ENCODE measurements at places on chromosomes 11 and 22.

- peak; percentile 96 for DNase-seq
Measured at GRCh38 chr11:2901854-2902783, 16.5 kb upstream of the CDKN1C start.

- no peak for DNase-seq
Measured at GRCh38 chr22:40014667-40015248, 20.0 kb downstream of the FAM83F start.

DNA sequence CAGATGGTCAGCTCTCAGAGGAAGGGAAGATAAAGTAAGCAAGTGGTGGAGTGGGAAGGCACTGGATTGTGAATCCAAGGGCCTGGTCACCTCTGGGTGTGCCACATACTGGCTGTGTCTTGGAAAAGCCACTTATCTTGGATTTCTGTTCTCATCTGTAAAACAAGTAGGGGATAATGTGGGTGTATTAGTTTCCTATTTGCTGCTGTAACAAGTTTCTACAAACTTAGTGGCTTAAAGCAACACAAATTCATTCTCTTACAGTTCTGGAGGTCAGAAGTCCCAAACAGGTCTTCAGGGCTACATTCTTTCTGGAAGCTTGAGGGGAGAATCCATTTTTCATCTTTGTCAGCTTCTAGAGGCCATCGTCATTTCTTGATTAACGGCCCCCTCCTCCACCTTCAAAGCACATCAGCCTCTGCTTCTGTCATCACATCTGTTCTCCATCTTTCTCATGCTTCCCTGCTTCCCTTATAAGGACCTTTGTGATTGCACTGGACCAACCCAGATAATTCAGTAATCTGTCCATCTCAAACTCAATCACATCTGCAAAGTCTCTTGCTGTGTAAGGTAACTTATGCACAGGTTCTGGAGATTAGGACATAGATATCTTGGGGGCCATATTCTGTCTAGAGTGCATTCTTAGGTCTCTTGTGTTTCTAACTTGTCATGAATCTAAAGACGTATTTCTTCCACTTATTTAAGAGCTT, 75.9 kb downstream of the C22orf31 start:
- DNase-seq: no peak

DNA sequence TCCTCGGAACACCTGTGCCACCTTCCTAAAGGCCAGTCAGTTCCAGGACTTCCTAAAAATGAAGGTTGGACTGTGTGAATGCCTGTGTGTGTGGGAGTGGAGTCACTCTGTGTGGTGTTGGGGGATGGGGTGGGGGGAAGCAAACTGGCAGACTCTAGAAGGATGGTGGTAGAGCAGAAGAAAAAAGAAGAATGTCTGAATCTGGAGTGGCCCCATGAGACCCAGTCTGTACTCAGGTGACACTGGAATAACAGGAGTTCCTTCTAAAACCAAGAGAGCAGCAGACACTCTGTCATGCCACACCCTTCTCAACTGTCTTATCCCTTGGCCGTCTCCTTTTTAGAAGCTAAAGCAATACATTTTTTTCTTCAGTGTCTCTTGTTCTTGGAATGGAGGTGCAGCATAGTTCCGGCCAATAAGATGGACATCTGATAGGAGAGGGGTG, 82.9 kb downstream of the MAML2 start:
- DNase-seq: no peak

- DNase-seq: peak; percentile 42
Measured at GRCh38 chr11:63999349-64000025, 13.2 kb downstream of the OTUB1 start.

GRCh38 chr11:77876045-77876444, 55.1 kb downstream of the AAMDC start:
- DNase-seq: no peak

DNA sequence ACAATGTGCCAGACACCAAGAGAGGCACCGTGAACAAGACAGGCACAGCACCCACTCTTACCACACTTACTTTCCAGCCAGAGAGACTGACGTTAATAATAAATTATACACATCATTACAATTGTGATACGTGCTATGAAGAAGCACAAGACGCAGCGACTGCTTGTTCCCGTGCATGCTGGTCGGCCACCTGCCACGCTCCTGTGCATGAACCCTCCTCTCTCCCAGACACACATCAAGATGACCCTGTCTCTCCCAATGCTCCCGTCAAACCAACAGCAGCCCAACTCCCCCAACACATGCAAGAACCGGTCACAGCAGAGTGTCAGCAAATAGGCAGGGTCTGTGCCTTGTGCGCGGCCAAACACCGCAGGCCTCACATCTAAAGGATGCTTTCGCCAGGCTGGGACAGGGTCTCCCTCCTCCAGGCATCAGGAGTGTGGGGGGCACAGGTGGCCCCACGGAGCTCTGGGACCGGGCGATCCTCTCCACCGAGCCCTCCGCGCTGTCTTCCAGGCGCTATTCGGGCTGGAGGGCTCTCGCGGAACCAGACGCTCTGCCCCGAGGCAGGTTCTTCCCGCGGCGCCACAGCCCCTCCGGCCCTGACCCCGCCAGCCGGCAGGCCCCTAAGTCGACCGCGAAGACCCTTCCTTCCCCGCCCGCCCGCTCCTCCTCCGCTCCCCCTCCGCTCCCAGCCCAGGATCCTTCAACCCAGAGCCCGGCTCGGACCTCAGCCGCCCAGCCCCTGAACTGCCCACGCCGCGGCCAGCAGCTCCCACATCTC, 533 bp downstream of the SERGEF start:
- no peak for DNase-seq

DNA sequence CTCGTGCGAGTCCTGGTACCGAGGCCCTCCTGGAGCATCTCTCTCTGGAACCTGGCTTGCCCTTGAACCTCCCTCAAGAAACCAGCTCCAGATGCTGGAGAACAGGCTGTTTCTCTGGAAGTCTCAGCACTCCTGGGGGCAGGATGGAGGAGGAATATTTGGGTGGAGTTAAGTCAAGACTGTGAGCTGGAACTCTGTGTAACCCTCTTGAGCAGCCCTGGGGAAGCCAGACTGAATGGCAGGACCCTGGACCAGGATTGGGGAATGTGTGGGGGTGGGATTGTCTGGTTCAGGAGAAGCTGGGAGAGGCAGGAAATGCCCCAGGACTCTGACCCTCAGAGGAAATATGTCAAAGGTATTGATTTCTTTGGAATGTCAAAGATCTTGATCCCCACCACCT, 7.7 kb downstream of the CREB3L1 start:
- DNase-seq: no peak

- no peak for DNase-seq
Measured at GRCh38 chr11:118318124-118318523, 13.6 kb downstream of the CD3E start.

- no peak for DNase-seq
Measured at GRCh38 chr11:8839306-8839956, 71.6 kb upstream of the AKIP1 start.

DNA sequence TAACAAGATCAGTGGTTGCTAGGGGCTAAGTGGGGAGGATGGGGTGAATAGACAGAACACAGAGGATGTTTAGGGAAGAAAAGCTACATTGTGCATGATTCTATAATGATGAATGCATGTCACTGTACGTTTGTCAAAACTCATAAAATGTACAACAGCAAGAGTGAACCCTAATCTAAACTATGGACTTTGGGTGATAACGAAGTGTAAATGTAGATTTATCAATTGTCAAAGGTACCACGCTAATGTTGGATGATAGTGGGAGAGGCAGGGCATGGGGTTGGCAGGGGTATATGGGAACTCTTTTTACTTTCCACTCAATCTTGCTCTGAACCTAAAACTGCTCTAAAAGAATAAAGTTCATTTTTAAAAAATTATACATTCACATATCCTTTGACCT, 21.3 kb upstream of the SLC5A1 start:
- DNase-seq: no peak

Data from stimulated activated CD8-positive, alpha-beta memory T cell treated with anti-CD3 and anti-CD28 coated beads, Interleukin-7, amount 100 ng/mL, for 48 hours (primary cell).